ENCODE measurements at places on chromosomes 7 and 10.

DNA sequence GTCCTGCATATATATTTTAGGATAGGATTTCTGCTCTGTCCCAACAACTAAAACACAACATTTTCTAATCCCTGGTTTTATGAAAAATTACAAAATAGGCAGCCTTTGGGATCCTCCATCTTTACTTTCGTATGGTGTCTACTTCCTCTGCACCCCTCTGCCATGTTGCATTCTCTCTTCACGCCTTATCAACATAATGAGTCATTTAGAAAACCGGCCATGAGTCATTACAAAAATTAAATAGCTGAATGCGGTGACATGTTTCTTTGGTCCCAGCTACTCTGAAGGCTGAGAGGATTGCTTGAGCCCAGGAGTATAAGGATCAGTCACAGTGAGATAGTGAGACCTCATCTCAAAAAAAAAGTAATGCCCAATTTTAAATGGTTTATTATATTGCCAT, 148.1 kb upstream of the CELF2 start:
- DNase-seq, result no peak

GRCh38 chr7:122951006-122951405, 44.5 kb downstream of the TAS2R16 start:
- no peak for DNase-seq

DNA sequence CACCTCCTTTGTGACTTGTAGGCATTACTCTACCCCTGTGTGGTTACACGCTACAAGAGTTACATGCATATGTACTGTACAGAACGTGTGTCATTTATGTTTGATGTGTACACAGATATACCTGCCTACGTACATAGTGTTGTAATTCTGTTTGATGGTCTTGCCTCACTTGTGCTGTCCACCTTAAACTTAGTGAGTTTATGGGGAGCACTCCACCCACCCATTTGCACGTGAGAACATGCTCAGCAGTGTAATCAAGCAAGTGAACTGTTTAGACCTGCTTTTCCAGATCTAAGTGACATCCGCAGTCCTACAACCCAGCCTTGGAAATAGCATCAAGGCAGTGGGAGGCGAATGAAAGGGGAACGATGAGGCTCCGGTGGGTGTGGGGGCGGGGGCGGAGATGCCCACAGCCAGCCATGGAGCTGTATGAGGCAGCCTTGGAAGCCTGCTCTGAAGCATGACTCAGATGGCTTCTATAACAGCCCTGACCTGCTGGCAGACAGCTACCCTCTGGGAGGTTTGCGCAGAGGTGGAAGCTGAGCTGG, 52.1 kb downstream of the SUFU start:
- DNase-seq, result no peak

DNA sequence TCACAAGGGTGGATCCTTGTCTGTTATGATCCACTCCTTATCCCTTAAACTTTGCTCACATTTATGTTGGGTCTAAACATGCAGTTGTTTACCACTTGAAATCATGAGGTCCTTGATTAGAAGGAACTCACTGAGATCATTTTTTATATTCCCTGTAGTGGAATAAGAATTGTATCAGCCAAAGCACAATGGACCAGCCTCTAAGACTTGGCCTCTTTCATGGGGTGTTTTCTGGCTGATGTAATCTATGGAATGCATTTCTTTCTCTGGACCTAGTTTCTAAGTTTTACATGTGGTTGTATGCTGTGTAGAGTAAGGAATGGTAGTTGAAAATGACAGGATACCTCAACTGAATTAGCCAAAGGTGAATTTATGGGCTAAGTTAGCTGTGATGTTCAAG, 376.6 kb downstream of the SORCS3 start:
- no peak for DNase-seq

GRCh38 chr7:16657656-16658279, 11.8 kb downstream of the BZW2 start:
- no peak for DNase-seq

DNA sequence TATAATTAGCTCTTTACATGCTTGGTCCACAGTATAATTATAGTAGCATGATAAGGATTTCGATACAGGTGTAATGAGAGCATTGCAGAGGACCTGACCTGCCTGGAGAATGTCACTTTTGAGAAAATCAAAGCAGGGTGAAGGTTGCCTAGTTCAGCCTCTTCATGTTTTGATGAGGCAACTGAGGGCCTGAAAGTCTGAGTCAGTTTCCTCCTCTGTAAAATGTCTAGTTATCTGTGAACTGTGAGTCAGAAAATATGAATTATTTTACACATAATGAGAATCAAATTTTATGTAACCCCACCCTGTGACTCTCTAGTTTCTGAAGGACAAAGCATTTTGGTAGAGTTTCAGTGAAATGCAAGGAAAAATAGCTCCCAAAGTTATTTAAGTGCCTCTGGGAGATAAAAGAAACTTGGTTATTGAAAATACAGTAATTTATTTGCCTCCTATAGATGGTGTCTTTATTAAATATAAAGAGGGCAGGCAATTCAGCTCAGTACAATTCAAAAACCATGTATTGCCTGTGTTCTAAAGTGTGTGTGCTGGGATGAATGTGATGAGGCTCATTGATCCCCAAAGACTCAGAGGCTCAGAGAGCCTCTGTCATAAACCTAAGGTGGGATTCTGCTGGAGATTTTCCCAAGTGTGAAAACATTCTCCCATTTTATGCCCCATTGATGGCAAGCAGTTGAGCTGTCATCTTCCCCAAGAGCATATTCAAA, 37.3 kb upstream of the SAMD9L start:
- no peak for DNase-seq

- no peak for DNase-seq
Observed at GRCh38 chr7:157549612-157550299, 213.0 kb downstream of the DNAJB6 start.

GRCh38 chr10:98610836-98611235, 164.1 kb upstream of the HPS1 start:
- no peak for DNase-seq

DNA sequence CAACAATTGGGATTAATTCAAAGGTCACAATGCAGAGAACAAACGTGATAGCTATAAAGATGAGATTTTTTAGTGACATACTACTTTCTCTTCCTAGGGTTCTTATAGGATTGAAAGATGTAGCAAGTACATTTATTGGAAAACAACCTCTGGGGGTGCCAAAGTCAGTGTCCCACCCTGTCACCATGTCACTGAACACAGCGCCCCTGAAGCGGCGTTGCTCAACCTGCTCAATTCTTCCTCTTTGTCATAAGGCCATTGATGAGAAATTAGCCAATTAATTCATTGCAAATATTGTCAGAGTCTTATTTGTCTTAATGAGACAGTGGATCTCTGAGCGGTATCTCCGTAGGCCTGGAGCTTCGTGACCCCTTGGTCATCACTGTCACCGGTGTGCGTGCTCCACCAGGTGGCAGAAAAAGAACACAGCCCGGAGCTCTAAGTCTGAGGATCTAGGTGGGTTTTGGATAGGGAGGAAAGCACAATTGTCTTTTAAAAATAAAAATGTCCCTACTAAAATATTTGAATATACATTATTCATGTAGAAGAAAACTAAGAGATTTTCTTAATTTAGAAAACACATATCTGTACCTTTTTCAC, 362.6 kb downstream of the PAXIP1 start:
- DNase-seq, result no peak

DNA sequence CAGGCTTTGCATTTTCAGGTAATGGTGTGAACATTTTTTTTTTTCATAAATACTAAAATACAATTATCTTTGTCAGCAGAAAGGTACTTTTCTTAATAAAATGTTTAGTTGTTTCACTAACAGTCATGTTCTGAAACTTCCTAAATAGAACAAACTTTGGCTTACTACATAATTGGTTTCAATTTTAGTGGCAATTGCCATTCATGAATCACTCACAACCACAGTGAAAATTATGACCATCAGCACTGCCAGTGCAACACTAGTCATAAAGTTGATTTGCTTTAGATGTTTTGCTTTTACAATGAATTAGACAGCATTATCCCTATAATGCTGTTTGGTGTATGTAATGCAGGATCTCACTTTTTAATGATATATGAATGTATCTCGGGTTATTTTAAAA, 297.6 kb upstream of the PLXDC2 start:
- DNase-seq, result no peak

DNA sequence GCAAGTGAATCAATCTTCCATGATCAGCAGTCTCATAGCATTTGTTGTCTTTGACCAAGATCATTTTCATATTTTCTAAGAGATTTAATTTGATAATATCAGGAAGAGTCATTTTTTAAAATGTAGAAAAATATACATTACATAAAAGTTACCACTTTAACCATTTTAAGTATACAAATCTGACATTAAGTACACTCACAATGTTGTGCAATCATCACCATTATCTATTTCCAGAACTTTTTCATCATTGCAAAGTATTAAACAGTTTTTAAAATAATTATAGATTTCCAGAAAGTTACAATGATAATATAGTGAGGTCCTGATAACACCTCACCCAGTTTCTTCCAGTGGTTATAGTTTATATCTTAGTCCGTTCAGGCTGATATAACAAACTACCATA, 222.5 kb upstream of the RHOBTB1 start:
- no peak for DNase-seq

- DNase-seq, result no peak
Observed at GRCh38 chr10:110872984-110873923, 1.5 kb downstream of the PDCD4 start.

DNA sequence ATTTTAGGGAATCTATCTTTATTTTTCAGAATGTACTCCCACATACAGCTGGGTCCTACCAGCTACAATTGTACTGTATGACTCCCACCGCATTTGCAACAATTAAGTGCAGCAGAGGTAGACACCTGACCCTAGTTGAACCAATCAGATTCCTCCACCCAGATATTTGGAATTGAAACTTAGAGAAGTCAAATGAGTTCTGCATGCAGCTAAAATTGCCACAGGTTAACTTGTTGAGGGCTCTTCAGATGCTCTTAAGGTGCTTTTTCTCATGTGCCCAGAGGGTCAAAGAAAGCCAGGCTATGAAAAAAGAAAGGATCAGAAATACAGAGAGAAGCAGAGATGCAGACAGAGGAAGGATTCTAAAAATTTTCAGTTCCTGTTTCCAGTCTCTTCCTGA, 68.0 kb upstream of the TES start:
- DNase-seq, result no peak
